ENCODE measurements at places on chromosomes 1 and 21. TPM values are rescaled to one million over a fixed set of nuclear protein-coding genes. Genes with fewer than 3 reads are reported as not detected.

Gene NTRK1
- 2.5 TPM for total RNA-seq

Gene CDKN2C
- total RNA-seq = 15.1 TPM

Gene LDLRAD1
- total RNA-seq = not detected

Gene DCST1
- total RNA-seq = not detected

Gene PPIAL4G
- total RNA-seq = not detected

Gene IL10
- 0.43 TPM for total RNA-seq

Gene HTR6
- total RNA-seq = not detected

Gene FMO4
- total RNA-seq = 3.8 TPM

Gene CD55
- 73.6 TPM for total RNA-seq

Gene GUCA2B
- total RNA-seq = not detected

Gene NEK2
- not detected for total RNA-seq

Gene NBPF6
- not detected for total RNA-seq

Gene MR1
- 3.3 TPM for total RNA-seq

Gene TCEA3
- 72.7 TPM for total RNA-seq

Gene ALG14
- total RNA-seq = 2.9 TPM

Gene FCGR3B
- 1.8 TPM for total RNA-seq

Gene NEXN
- total RNA-seq = 370 TPM

Gene OR2G2
- not detected for total RNA-seq

Data from Right ventricle myocardium superior (tissue), 1 donor.